ENCODE measurements at places on chromosomes 11 and 22.

DNA sequence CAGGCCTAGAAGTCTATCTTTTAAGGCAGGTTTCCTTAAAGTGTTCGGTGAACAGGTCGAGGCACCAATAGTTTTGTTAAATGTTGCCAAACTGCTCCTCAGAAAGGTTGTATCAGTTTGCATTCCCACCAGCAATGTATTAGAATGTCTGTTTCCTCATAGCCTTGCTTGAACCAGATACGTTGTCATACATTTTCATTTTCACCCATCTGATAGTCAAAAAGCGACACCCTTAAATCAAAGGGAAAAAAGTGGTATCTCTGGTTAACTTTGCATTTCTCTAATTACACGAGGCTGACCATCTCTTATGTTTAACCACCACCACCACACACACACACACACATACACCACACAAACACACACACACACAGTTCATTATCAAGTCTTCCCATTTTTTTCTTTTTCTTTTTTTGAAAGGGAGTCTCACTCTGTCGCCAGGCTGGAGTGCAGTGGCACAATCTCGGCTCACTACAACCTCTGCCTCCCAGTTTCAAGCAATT lies 16.3 kb downstream of the PRR14L start:
- DNase-seq = no peak

- no peak for DNase-seq
Measured at GRCh38 chr11:127056338-127056971, 55.9 kb upstream of the KIRREL3 start.

GRCh38 chr11:94574193-94574961 lies 7.2 kb downstream of the PIWIL4 start:
- DNase-seq = no peak

- no peak for DNase-seq
Measured at GRCh38 chr11:60265373-60266214, 14.9 kb upstream of the MS4A4A start.

DNA sequence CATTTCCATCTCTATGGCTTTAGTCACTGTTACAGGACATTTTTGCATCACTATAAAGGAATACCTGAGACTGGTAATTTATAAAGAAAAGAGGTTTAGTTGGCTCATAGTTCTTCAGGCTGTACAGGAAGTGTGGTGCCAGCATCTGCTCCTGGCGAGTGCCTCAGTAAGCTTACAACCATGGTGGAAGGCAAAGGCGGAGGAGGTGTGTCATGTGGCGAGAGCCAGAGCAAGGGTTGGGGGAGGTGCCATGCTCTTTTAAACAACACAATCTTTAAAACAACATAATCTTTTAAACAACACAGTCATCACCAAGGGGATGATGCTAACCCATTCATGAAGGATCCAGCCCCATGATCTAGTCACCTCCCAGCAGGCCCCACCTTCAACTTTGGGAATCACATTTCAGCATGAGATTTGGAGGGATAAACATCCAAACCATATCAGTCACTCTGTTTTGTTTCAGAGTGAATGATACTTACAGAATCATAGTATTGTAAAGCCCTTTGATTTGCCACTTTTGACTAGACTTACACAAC lies 103.3 kb downstream of the PDE3B start:
- no peak for DNase-seq

GRCh38 chr11:69435161-69435986 lies 46.1 kb upstream of the LINC01488 start:
- DNase-seq = no peak

DNA sequence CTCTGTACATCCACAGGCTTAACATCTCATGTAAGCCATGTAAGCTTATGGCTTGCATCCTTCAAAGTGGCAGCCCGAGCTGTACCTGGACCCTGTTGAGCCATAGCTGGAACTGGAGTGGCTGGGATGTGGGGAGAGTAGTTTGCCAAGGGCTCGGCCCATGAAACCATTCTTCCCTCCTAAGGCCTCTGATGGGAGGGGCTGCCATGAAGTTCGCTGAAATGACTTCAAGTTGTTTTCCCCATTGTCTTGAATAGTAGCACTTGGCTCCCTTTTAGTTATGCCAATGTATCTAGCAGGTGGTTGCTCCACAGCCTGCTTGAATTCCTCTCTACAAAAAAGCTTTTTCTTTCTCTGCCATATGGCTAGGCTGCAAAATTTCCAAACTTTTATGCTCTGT lies 5.2 kb upstream of the CHORDC1 start:
- no peak for DNase-seq

GRCh38 chr11:8690374-8691342 lies 8.1 kb downstream of the RPL27A start:
- DNase-seq = no peak
